Activated CD4-positive, alpha-beta T cell treated with anti-CD3 and anti-CD28 coated beads for 36 hours (primary cell): ENCODE measurements at places on chromosomes 16 and 17.

- DNase-seq = no peak
Measured at GRCh38 chr17:633133-633532, 81.5 kb downstream of the VPS53 start.

- no peak for DNase-seq
Measured at GRCh38 chr16:69412287-69412686, 12.1 kb upstream of the CYB5B start.

GRCh38 chr16:3654249-3654991, at the start of gene DNASE1:
Gene DNASE1 (plus strand): TSS chr16:3654691. CDS start chr16:3655374, 683 bp downstream.
- DNase-seq = peak; percentile 82

DNA sequence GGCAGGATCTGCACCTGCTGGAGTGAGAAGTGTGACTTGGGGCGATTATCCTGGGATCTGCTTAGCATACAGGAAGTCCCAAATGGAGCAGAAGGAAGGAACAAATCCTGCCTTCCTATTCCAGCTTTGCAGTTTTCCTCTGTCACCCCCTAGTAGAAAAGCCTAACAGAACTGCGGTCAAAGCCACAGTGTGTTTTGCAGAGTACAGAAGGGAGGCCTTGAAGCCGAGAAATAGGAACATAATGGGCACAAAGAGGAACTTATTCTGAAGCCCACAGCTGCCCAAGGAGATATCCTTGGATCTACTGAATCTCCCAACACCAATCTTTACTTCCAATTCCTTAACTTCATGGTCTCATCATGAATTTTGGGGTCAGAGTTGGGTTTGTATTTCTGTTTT, 8.5 kb downstream of the KRTAP1-5 start:
- no peak for DNase-seq
